ENCODE measurements at places on chromosomes 3 and 15. TPM values are rescaled to one million over a fixed set of nuclear protein-coding genes. Genes with fewer than 3 reads are reported as not detected.

DNA sequence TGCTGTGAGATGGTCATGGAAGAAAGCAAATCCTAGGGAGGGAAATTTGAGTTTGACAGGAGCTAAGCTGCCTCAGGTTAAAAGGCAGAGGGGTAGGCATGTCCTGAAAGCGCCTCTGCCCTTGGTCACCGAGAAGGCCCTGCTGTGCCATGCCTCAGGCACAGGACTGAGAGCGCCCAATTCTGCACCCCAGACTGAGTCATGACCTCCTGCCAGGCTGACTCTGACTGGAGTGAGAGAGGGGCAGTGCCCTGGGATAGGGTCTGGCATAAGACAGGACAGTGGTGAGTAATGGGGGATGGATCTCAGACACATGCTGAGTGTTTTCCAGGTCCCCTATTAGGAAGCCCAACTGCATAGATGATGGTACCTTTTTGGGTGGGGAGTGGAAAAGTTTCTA is 44.4 kb downstream of the EPHB1 start:
- H3K4me3 ChIP-seq = no peak overlapping the region
- no peaks in the 10 kb centered on the region for H3K4me1 ChIP-seq
- H3K27me3 ChIP-seq = no peaks in the 10 kb centered on the region
- H3K36me3 ChIP-seq = no peaks in the 10 kb centered on the region

GRCh38 chr3:89974903-89975519 is 867.6 kb downstream of the EPHA3 start:
- no peaks in the 10 kb centered on the region for H3K36me3 ChIP-seq
- H3K27ac ChIP-seq = no peak overlapping the region
- H3K4me3 ChIP-seq = no peak overlapping the region
- DNase-seq = no peak
- no peaks in the 10 kb centered on the region for H3K27me3 ChIP-seq
- H3K4me1 ChIP-seq = no peaks in the 10 kb centered on the region

GRCh38 chr3:124361566-124361965 is 368.7 kb upstream of the UMPS start:
- no peaks in the 10 kb centered on the region for H3K4me1 ChIP-seq
- H3K4me3 ChIP-seq = no peak overlapping the region
- H3K27ac ChIP-seq = no peak overlapping the region
- DNase-seq = no peak

DNA sequence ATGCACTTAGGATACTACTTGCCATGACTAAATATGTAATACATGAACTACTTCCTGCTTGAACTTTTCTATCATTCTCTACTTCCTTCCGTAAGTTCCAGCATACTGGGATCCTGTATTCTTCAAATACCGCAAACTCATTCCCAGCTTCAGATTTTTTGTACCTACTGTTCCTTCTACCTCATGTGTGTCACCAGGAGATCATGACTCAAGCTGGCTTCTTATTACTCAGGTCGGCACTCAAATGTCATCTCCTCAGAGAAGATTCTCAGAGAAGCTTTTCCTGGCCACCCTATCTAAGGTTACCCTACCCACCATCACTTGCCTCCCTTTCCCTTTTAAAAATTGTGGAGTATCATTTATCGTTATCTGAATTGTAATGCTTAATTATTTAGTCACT is 66.7 kb downstream of the RFX7 start:
- H3K27ac ChIP-seq = no peak overlapping the region
- H3K4me1 ChIP-seq = no peaks in the 10 kb centered on the region
- H3K27me3 ChIP-seq = no peaks in the 10 kb centered on the region
- no peak for DNase-seq
- no peak overlapping the region for H3K4me3 ChIP-seq
- H3K36me3 ChIP-seq = no peaks in the 10 kb centered on the region

DNA sequence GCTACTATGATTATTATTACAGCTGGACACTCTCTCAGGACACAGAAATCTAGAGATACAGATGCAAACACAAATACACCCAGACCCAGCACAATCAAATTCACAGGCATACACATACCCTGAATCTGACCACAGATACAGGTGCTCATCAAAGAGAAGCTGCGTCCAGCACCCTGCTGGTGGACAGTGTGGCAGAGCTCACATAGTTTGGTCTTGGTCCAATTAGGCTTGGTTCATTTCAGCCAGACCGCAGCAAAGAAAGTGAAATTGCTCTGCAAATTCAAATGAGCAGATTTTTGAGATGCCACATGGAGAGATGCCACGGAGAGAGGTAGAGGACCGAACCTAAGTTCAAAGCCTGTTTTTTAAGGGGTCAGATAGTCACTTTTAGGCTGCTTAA is 55.6 kb downstream of the ANAPC13 start:
- no peak overlapping the region for H3K27ac ChIP-seq
- DNase-seq = no peak
- no peaks in the 10 kb centered on the region for H3K36me3 ChIP-seq
- H3K27me3 ChIP-seq = no peaks in the 10 kb centered on the region
- H3K4me1 ChIP-seq = no peaks in the 10 kb centered on the region
- H3K4me3 ChIP-seq = no peak overlapping the region

- H3K4me1 ChIP-seq = peaks cover 7% of the 10 kb centered on the region
- H3K27me3 ChIP-seq = no peaks in the 10 kb centered on the region
- no peak overlapping the region for H3K4me3 ChIP-seq
- no peak for DNase-seq
- no peaks in the 10 kb centered on the region for H3K36me3 ChIP-seq
Observed at GRCh38 chr3:140238646-140239314, 303.8 kb downstream of the CLSTN2 start.

DNA sequence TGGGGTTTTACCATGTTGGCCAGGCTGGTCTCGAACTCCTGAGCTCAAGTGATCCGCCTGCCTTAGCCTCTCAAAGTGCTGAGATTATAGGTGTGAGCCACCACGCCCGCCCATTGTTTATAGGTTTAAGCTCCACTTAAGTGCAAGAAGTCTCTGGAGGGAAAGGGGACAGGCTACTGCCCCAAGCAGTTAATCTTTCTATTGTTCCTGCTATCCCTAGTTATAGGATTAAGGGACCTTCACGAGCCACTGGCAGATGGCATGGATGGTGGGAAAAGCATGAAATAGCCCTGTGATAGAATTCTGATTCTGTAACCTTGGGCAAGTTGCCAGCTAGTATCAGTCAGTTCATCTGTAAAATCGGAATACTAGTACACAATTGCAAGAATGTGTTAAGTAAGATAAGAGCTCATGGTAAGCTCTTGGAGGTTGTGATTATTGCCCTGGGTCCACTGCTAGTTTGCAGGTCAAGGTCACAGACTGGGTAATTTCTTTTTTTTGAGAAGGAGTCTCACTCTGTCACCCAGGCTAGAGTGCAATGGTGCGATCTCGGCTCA is 5.3 kb upstream of the RBPMS2 start:
- no peaks in the 10 kb centered on the region for H3K36me3 ChIP-seq
- no peaks in the 10 kb centered on the region for H3K27me3 ChIP-seq
- H3K27ac ChIP-seq = no peak overlapping the region
- DNase-seq = no peak

- H3K27ac ChIP-seq = peak overlapping the region; percentile 43
- H3K4me3 ChIP-seq = no peak overlapping the region
- no peaks in the 10 kb centered on the region for H3K27me3 ChIP-seq
- H3K36me3 ChIP-seq = no peaks in the 10 kb centered on the region
- peaks cover 15% of the 10 kb centered on the region for H3K4me1 ChIP-seq
Observed at GRCh38 chr3:62187022-62187431, 186.3 kb downstream of the FEZF2 start.

- no peaks in the 10 kb centered on the region for H3K27me3 ChIP-seq
- DNase-seq = no peak
- no peak overlapping the region for H3K27ac ChIP-seq
- H3K4me3 ChIP-seq = no peak overlapping the region
- H3K4me1 ChIP-seq = peaks cover 25% of the 10 kb centered on the region
Observed at GRCh38 chr3:123102249-123102648, 35.4 kb downstream of the PDIA5 start.

DNA sequence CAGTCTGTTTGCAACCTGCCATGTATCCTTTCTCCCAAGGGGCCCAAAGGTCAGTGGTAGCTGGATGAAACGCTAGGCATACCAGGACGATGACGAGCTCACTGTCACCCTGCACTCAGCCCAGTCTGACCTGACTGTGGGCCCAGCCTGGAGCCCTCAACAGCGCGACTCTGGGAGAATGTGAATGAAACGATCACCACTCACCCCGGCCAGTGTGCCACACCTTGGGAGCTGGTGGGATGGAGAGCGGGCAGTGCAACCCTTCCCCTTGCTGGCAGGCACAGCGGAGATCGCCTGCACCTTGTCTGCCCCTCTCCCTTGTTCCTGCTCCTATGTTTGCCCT is 27.2 kb downstream of the SRPRB start:
- H3K4me3 ChIP-seq = no peak overlapping the region
- no peak for DNase-seq
- no peak overlapping the region for H3K27ac ChIP-seq
- H3K36me3 ChIP-seq = no peaks in the 10 kb centered on the region

- no peaks in the 10 kb centered on the region for H3K36me3 ChIP-seq
- no peak overlapping the region for H3K27ac ChIP-seq
- H3K4me3 ChIP-seq = no peak overlapping the region
- H3K27me3 ChIP-seq = no peaks in the 10 kb centered on the region
Observed at GRCh38 chr3:31081018-31081662, 186.7 kb upstream of the GADL1 start.

- H3K36me3 ChIP-seq = no peaks in the 10 kb centered on the region
- H3K4me3 ChIP-seq = no peak overlapping the region
- no peak for DNase-seq
- no peak overlapping the region for H3K27ac ChIP-seq
- H3K27me3 ChIP-seq = no peaks in the 10 kb centered on the region
Observed at GRCh38 chr3:27425896-27426565, 56.8 kb upstream of the NEK10 start.

GRCh38 chr3:99319961-99320360 is 318.4 kb upstream of the COL8A1 start:
- DNase-seq = no peak
- H3K36me3 ChIP-seq = no peaks in the 10 kb centered on the region
- no peak overlapping the region for H3K27ac ChIP-seq
- H3K4me3 ChIP-seq = no peak overlapping the region
- H3K4me1 ChIP-seq = no peaks in the 10 kb centered on the region
- H3K27me3 ChIP-seq = no peaks in the 10 kb centered on the region

- no peak for DNase-seq
- H3K36me3 ChIP-seq = no peaks in the 10 kb centered on the region
- H3K27me3 ChIP-seq = no peaks in the 10 kb centered on the region
Observed at GRCh38 chr3:65979731-65980130, 59.0 kb downstream of the MAGI1 start.

DNA sequence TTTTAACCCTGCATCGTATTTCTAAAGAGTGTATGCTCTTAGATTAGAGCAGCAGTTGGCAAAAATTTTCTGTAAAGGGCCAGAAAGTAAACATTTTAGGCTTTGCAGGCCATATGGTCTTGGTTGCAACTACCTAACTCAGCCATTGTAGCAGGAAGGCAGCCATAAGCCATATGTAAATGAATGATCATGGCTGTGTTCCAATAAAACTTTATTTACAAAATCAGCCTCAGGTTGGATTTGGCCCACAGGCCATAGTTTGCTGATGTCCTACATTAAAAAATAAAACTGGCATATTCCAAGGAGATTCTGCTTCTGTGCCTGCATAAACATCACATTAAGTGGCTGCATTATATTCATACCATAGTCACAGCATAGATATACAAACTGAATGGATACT is 134.9 kb downstream of the STT3B start:
- no peaks in the 10 kb centered on the region for H3K27me3 ChIP-seq
- H3K27ac ChIP-seq = no peak overlapping the region
- H3K4me1 ChIP-seq = no peaks in the 10 kb centered on the region
- DNase-seq = no peak
- no peaks in the 10 kb centered on the region for H3K36me3 ChIP-seq
- no peak overlapping the region for H3K4me3 ChIP-seq

GRCh38 chr3:172582712-172583111 is 59.5 kb upstream of the TNFSF10 start:
- H3K4me3 ChIP-seq = no peak overlapping the region
- no peak for DNase-seq
- no peaks in the 10 kb centered on the region for H3K27me3 ChIP-seq
- no peak overlapping the region for H3K27ac ChIP-seq
- H3K36me3 ChIP-seq = no peaks in the 10 kb centered on the region

GRCh38 chr3:134486577-134487041 is 752 bp downstream of the CEP63 start:
- H3K36me3 ChIP-seq = no peaks in the 10 kb centered on the region
- no peak for DNase-seq
- H3K27ac ChIP-seq = peak overlapping the region; percentile 93
- peak overlapping the region; percentile 88 for H3K4me3 ChIP-seq
- no peaks in the 10 kb centered on the region for H3K27me3 ChIP-seq
- H3K4me1 ChIP-seq = peaks cover 5% of the 10 kb centered on the region

GRCh38 chr3:8128686-8129085 is 372.9 kb upstream of the LMCD1 start:
- H3K4me3 ChIP-seq = no peak overlapping the region
- H3K36me3 ChIP-seq = no peaks in the 10 kb centered on the region
- DNase-seq = no peak
- no peak overlapping the region for H3K27ac ChIP-seq
- H3K27me3 ChIP-seq = no peaks in the 10 kb centered on the region

- H3K4me1 ChIP-seq = peaks cover 4% of the 10 kb centered on the region
- H3K27ac ChIP-seq = no peak overlapping the region
- no peak overlapping the region for H3K4me3 ChIP-seq
- no peaks in the 10 kb centered on the region for H3K36me3 ChIP-seq
- peak; percentile 80 for DNase-seq
Observed at GRCh38 chr3:5022966-5023776, 43.9 kb downstream of the BHLHE40 start.

DNA sequence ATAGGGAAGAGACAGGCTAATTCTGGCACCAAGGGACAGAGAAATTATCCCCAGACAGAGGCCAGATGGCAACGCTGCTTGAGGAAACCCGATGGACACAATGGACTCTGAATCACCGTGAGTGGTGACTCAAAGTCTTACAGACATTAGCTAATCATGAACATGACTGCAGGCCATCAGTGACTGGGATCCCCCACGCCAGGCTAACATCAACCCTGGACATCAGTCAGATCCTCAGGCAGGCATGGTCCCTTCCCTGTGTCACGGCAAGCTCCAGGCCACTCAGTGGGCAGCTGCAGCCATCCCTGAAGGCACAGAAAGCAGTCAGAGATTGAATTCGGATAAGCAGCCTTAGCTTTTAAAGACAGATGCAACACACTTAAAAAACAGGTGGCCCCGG is 23.8 kb upstream of the OXTR start:
- DNase-seq = no peak
- no peaks in the 10 kb centered on the region for H3K4me1 ChIP-seq
- H3K36me3 ChIP-seq = no peaks in the 10 kb centered on the region
- no peak overlapping the region for H3K27ac ChIP-seq

XCR1 gene
- not detected for total RNA-seq

TMEM108 gene
- total RNA-seq = 0.27 TPM

GOLGA8M gene
- total RNA-seq = 6.0 TPM

LRRK1 gene
- total RNA-seq = 24.9 TPM

SKOR1 gene
- total RNA-seq = 0.34 TPM

NPAP1 gene
- total RNA-seq = 0.56 TPM

FOXB1 gene
- not detected for total RNA-seq

TTLL13 gene
- not detected for total RNA-seq

ADGRG7 gene
- total RNA-seq = not detected

SH3GL3 gene
- total RNA-seq = 0.32 TPM

SLC28A2 gene
- not detected for total RNA-seq

All from ovary (tissue), 10 donors.